AML-193 (cell line): ENCODE measurements at places on chromosomes 5 and 9.
A peak's percentile ranks its signal among the peaks of the same experiment; 100 is the strongest.

- DNase-seq = no peak
Measured at GRCh38 chr5:18653216-18653752, 1019.0 kb downstream of the TAF11L14 start.

DNA sequence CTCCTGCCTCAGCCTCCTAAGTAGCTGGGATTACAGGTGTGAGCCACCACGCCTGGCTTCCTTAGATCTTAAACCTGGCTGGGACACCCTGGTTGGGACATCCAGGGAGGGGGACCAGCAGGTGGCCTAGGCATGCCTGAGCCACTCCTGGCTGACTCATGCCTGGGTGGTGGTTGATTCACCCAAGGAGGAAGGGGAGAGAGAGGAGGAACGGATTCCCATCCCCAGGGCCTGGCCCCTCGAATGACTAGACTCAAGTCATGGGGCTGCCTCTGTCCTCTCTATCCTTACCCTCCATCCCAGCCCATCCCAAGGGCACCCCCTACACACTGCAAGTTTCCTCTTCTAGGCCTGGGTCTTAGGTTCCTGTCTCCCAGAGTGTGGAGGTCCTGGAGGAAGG lies 12.7 kb downstream of the EEIG1 start:
- no peak for DNase-seq

DNA sequence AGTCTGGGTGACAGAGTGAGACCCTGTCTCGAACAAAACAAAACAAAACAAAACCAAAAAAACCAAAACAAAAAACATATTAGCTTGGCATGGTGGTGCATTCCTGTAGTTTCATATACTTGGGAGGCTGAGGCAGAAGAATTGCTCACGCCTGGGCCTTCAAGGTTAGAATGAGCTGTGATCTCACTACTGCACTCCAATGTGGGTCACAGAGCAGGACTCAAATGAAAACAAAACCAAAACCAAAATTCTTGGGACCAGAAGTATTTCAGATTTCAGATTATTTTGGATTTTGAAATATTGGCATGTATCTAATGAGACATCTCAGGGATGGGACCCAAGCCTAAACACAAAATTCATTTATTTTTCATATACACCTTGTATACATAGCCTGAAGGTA lies 80.2 kb downstream of the TMC1 start:
- no peak for DNase-seq

- DNase-seq = no peak
Measured at GRCh38 chr5:174581479-174581878, 142.9 kb upstream of the MSX2 start.

DNA sequence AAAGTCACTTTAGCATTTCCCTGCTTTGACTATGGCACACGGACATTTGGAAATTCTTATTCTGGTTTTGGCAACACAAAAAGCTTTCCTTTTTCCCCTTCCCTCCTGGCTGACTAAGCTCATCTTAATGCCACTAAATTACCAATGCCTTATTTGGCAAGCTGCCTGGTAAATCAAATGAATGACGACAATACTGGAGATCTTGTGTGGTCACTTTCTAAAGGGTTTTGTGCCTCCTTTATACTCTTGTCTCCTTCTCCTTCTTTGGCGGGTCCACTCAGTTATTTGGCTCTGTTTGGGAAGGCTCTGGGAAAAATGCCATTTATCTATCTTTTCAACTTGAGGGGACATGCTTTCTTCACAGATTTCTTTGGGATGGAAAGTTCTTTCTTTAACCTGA lies 34.9 kb downstream of the SH3GL2 start:
- no peak for DNase-seq

DNA sequence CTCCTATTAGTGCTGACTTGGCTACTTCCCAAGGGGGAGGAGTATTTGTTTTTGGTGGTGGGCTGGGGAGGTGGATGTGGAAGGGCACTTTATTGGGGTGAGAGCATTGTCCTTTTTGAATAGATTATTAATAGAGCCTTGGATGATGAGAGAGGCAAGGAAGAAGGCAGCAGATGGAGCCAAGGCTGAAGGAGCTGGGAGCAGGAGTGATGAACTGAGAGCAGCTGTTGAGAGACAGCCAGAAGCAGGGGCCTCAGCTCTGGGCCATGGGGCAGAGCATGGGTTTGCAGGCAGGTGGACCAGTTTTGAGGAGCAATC lies 29.6 kb downstream of the RGS3 start:
- DNase-seq = no peak

DNA sequence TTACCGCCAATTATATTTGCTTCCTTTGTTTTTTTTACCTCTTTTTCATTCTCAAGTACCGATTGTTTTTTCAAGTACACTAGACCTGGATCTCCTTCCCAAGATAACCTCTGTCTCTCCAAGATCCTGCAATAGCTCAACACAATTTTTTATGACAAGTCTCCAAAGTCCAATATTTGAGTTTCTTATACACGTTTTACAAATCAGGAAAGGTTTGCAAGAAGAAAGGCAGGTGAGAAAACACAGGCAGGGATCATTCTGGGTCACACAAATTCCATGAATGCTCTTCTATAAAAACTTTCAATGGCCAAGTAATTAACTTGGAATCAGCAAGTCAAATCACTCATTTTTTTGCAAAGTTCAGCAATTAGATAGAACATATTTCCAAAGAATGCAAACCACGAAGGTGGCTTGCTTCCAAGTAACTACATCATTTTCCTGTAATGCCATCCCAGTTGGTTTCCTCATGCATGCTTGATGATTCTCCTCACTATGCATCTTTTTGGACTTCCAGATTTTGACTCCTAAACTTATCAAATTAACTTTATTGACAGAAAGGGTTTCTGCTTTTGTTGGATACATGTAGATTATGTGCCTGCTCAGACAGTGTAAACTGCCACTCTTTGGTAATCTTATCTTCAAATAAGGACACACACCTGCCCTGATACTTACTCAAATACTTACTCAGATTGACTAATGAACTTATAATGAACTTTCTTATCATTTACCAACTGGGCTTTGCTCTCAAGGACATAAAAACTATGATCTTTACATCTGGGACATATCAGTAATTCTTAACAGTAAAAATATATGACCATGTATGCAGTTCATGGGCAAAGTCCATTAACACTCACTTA lies 24.7 kb upstream of the IFNE start:
- peak; percentile 39 for DNase-seq

DNA sequence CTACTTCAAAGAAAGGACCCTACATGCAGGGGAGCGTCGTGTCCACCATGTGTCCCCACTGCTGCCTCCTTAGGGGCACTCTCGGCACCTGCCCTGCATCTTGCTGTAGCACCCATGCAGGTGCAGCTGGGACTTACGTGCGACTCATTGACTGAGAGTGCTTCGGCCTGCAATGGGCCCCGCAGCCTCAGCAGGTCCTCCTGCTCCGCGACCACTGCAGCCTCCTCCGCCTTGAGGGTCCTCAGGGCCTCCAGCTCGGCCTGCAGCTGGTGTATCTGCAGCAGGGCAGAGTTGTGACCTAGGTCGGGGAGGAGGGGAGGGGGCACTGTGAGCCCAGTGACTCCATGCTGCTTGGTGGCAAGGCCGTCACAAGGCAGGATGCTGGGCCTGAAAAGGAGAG lies 27.1 kb downstream of the ARPC5L start:
- no peak for DNase-seq

DNA sequence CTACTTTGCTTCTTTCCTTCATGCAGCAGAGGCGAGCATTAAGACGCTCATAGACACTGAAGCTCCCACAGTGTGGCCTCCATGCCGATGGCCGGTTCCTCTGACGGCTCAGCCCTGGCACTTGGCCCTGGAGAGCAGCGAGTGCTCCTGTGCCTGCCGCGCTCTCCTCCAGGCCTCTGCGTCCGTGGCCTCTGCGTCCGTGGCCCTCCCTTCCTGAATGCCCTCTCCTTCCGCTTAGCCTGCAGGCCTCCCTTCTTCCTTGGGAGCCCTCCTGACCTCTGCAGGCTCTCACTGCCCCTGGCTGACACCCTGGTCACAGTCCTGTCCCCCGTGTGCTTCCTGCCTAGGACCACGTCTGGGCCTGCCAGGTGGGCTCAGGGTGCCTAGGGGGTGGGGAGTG lies 92.8 kb downstream of the ZNF354C start:
- DNase-seq = no peak

GRCh38 chr5:76406014-76406413 lies 2.9 kb downstream of the IQGAP2 start:
- DNase-seq = peak; percentile 22

GRCh38 chr5:54045077-54045792 lies 265.1 kb downstream of the ARL15 start:
- no peak for DNase-seq

GRCh38 chr5:36055984-36056383 lies 10.7 kb downstream of the UGT3A2 start:
- DNase-seq = no peak

- no peak for DNase-seq
Measured at GRCh38 chr5:154278908-154279307, 88.4 kb downstream of the GALNT10 start.

DNA sequence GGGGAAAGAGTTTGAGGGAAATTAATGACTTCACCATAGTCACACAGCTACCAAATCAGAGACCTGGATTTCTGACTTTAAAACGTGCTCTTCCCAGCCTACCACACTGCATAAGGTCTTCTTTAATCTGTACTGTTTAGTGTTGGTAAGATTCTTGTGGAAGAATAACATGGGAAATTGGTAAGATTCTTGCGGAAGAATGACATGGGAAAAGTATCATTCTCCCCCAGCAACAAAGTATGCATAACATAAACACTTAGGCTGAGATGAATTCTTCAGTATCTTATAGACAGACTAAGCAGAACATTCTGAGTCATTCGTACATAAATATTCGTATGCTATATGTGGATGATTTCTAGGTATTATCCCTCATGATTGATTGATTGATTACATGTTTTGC lies 170.4 kb downstream of the FOCAD start:
- no peak for DNase-seq

DNA sequence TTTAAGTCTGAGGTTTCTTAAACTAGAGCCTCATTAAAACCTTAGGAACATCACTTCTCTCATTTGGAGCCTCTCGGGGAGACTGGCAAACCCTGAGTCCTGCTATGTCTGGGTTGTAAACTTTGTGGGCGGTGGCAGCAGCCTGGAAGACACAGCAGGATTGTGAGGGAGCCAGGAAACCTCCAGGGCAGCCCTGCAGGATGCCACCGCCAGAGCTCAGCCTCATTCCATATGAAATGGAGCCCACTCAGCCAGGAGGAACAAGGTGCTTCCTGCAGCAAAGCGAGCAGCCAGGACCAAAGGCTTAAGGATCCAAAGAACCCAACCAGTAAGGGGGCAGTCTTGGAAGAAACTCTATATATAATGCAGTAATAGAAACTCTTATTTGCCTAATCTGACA lies 37.9 kb upstream of the IDNK start:
- no peak for DNase-seq

DNA sequence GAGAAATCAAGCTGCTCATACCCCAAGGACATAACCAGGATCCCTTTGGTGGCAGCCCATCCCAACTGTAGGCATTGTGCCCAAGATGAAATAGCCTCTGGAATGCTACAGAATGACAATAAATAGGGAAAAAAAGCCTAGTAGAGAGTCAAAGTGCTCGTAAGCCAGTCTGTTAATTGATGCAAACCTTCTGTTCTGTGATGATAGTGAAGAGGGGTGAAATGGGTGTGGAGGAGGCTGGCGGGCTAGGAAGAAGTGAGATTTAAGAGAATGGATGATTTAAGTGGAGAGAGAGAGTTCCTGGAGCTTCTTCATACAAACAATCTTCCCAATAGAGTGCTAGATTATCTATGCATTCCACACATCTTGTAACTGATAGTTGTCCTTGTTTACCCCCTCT lies 301.0 kb upstream of the PCSK5 start:
- no peak for DNase-seq

DNA sequence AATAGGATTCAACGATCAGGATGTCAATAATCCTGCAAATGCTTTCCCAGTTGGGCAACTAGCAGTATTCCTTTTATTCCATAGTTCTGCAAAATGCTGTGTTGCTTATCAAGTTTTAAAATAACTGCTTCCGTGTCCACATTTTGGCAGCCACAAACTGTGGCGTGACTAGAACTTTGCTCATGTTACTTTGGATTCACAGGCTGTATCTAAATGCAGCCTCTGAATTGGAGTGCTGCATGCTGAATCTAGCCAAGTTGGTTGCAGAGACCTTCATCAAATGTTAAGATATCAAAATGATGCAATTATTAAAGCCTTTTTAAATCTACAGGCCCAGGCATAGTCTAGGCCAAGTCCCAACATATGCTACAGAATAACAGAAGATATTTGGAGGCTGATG lies 249.2 kb downstream of the NR2F1-AS1 start:
- no peak for DNase-seq

DNA sequence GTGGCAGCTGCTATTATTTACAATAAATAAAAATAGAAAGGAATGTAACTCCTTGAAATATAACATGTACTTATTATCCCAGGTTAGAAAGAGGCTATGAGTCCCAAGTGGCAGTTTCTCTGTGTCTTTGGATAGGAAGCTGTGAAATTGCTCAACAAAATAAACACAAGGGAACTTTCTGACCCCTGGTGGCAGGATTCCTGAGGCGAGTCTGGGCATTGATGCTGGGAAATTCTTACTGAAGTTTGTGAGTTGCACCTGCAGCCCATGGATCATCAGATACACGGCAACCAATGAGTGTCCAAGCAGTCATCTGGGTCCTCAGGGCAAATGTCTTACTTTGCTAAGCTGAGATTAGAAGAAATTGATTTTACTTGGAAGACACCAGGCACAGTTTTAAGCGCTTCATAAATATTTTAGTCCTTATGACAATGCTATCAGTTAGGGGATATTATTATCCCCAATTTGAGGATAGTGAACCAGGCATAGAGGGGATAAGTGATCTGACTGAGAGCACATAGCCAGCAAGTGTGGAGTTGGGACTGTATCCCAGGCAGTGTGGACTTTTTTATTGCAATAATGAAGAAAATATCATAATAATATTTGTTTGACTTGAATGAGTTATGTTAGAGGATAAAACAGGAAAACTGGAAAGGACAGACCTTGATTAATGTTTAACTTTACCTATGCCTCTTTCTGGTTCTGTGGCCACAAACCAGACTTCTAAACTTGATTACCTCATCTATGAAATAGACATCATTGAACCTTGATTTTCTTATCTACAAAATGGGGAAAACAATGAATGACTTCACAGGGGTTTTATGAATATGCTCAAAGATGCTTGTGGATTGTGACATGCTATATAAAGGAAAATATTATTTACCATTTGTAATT lies 265.5 kb upstream of the ADAMTSL1 start:
- peak; percentile 10 for DNase-seq

GRCh38 chr5:98050583-98050982 lies 722.9 kb upstream of the RGMB start:
- DNase-seq = no peak

GRCh38 chr5:163506095-163506457 lies 657 bp downstream of the MAT2B start:
- DNase-seq = no peak

- DNase-seq = no peak
Measured at GRCh38 chr5:100803397-100803796, 99.7 kb downstream of the ST8SIA4 start.

DNA sequence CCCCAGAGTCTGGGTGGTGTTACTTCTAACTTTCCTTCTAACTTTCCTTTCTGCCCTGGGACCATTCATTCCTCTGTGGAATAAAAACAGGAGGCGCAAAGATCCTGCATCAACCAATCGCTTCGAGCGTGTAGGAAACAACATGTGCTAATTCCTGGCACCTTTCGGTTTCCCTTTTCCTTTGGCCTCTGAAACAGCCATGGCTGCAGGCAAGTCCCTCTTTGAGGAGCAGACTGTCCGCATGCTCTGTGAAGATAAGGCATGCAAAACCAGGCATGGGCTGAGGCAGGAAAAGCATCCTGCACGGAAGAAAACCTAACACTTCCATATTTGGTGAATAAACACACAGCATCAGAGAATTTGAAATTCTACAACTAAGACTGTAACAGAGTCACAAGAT lies 128.3 kb downstream of the HSD17B3 start:
- no peak for DNase-seq
